Activated T-helper 1 cell treated with anti-CD3 and anti-CD28 coated beads, Interleukin-12 subunit alpha, Interleukin-12 subunit beta, Interleukin-2, Interleukin-4 antibody, amounts not matched to agents 30 ng/mL and 10 ng/mL and 1 ng/mL, durations not matched to agents 14 hours and 24 hours and 36 hours (primary cell): ENCODE measurements at places on chromosomes 7 and 10. TPM values are rescaled to one million over a fixed set of nuclear protein-coding genes. Genes with fewer than 3 reads are reported as not detected.

DNA sequence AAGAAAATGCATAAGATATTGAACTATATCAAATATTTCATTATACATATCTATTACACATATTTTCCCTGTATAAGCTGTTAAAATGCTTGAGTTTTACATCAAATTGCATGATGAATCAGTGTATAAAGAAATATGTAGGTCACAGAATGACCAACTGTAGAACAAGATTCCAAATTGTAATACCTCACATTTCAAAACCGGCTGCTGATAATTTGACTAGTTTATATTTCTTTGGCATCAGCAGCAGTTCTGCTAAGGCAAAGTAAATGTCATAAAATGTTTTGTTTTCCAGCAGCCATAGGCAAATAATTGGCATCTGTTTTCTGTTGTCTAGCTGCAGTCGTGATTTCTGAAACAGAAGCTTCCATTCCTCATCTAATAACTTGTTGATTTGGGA, 633.9 kb downstream of the ARL4A start:
- no peak overlapping the region for H3K27ac ChIP-seq
- no peaks in the 10 kb centered on the region for H3K36me3 ChIP-seq

Gene EVX1
- not detected in 2 replicates for total RNA-seq

Gene AGMO
- not detected in 2 replicates for total RNA-seq

Gene CXCL12
- not detected in 2 replicates for total RNA-seq

GRCh38 chr7:112205343-112206237, 609 bp downstream of the DOCK4 start:
- DNase-seq = no peak
- peak overlapping the region; percentile 100 for H3K4me3 ChIP-seq
- H3K27me3 ChIP-seq = peaks cover 39% of the 10 kb centered on the region
- H3K27ac ChIP-seq = no peak overlapping the region
- no peaks in the 10 kb centered on the region for H3K36me3 ChIP-seq
- peaks cover 34% of the 10 kb centered on the region for H3K4me1 ChIP-seq

GRCh38 chr7:36299823-36300341, 89.8 kb upstream of the ANLN start:
- DNase-seq = no peak
- H3K27me3 ChIP-seq = no peaks in the 10 kb centered on the region
- peaks cover 5% of the 10 kb centered on the region for H3K4me1 ChIP-seq
- H3K4me3 ChIP-seq = no peak overlapping the region
- no peak overlapping the region for H3K27ac ChIP-seq
- peaks cover 3% of the 10 kb centered on the region for H3K36me3 ChIP-seq

Gene RARRES2
- not detected in 2 replicates for total RNA-seq

- peaks cover 8% of the 10 kb centered on the region for H3K36me3 ChIP-seq
- H3K4me3 ChIP-seq = peak overlapping the region; percentile 88
- H3K27me3 ChIP-seq = peaks cover 20% of the 10 kb centered on the region
- H3K27ac ChIP-seq = peak overlapping the region; percentile 84
- DNase-seq = no peak
Observed at GRCh38 chr7:151087245-151088018, 1.2 kb downstream of the AGAP3 start.

DNA sequence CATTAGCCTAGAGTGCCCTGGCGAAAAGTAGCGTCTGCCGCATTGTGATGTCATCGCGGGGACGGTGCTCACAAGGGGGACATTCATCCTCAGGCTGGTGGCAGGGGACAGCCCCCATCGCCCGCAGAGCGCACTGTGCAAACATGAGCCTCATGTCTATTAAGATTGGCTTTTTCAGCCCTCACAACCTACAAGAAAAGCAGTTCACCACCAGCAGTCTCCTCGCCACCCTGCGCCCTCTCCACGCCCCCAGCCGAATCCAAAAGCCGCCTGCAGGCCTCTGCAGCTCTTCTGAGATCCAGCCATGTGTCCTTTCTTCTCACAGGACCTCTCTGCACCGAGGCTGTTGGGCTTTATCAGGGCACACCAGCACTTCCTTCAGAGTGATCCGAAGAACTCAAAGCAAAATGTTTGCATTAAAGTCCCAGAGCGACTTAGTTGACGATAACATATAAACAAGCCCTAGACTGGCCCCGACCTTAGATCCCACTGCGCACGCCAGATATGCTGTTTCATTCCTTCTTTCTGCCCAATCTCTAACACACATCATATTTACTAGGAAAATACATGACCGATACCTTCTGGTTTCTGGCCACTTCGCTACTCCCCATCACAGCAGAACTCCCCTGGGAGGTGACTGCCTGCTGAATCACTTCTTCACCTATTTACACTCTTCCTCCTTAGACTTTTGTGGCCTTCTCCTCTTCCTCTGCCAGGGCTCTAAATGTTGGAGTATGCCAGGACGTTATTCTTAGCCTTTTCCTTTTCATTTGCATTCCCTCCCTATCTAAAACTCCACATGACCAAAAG, 206.0 kb upstream of the SH2B2 start:
- H3K4me3 ChIP-seq = no peak overlapping the region
- no peaks in the 10 kb centered on the region for H3K36me3 ChIP-seq
- H3K27ac ChIP-seq = no peak overlapping the region
- no peak for DNase-seq
- H3K27me3 ChIP-seq = no peaks in the 10 kb centered on the region
- no peaks in the 10 kb centered on the region for H3K4me1 ChIP-seq

DNA sequence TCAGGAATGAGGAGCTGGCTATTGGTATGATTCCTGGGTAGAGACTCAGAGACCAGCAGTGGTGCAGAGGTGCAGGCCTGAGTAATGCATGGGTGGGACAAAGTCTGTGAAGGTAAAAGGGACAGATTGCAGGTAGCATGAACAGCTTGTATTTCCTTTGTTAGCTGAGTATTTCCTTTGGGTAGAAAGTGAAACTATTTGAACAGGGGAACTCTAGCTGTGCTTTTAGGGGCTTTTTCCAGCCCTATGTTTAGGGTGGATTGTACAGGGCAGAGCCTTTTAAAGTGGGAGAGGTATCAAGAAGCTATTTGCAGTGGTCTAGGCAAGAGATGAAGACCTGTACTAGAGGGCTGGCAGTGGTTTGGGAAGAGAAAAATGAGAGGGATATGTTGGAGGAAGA, 739.9 kb downstream of the REEP3 start:
- no peak for DNase-seq
- H3K36me3 ChIP-seq = no peaks in the 10 kb centered on the region
- H3K27me3 ChIP-seq = no peaks in the 10 kb centered on the region
- H3K4me3 ChIP-seq = no peak overlapping the region
- H3K27ac ChIP-seq = no peak overlapping the region

DNA sequence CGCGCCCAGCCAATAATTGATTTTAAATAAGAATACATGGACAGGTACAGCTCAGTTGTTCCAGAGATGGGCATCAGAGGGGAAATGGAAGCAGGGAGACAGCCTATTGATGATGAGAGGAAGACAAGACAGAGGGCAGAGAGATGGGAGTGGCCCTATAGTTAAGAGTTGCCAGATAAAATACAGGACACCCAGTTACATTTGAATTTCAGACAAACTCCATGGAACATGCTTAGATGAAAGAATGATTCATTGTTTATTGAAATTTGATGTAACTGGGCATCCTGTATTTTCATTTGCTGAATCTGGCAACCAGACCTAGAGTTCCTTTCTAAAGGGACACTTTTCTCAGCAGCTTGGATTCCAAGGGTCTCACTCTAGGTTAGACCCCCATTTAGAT, 341.1 kb downstream of the FRMD4A start:
- no peaks in the 10 kb centered on the region for H3K27me3 ChIP-seq
- DNase-seq = no peak
- no peak overlapping the region for H3K27ac ChIP-seq
- H3K4me3 ChIP-seq = no peak overlapping the region

GRCh38 chr7:139065323-139065722, 29.5 kb upstream of the ZC3HAV1L start:
- peak overlapping the region; percentile 5 for H3K27ac ChIP-seq
- peaks cover 72% of the 10 kb centered on the region for H3K36me3 ChIP-seq
- no peaks in the 10 kb centered on the region for H3K27me3 ChIP-seq
- H3K4me3 ChIP-seq = no peak overlapping the region
- peaks cover 70% of the 10 kb centered on the region for H3K4me1 ChIP-seq

Gene PHTF2
- 30.9 and 31.2 TPM in 2 replicates for total RNA-seq

DNA sequence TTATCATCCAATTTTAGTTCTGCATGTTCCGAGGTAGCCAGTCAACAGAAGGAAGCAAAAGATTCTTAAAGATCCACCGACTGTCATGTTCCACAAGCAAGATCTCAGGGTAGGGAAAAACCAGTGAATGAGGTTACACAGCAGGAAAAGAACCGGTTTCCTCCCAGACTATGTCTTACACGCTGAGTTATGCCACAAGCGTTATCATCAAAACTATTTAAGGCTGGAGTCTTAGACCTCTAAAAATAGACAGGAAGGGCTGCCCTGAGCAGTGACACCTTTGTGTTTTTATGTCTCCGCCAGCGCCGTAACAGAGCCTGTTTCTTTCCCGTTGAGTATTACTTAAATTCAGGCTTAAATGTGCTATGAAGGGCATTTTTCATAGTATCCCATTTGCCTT, 48.3 kb downstream of the PROSER2 start:
- peaks cover 18% of the 10 kb centered on the region for H3K4me1 ChIP-seq
- no peak overlapping the region for H3K4me3 ChIP-seq
- H3K36me3 ChIP-seq = no peaks in the 10 kb centered on the region
- H3K27ac ChIP-seq = no peak overlapping the region
- H3K27me3 ChIP-seq = peaks cover 39% of the 10 kb centered on the region
- DNase-seq = no peak
